Activated T-cell treated with anti-CD3 and anti-CD28 coated beads, Interleukin-2, amount 50 U/mL, for 72 hours (primary cell): ENCODE measurements at places on chromosomes 16 and 17.
A peak's percentile ranks its signal among the peaks of the same experiment; 100 is the strongest.

DNA sequence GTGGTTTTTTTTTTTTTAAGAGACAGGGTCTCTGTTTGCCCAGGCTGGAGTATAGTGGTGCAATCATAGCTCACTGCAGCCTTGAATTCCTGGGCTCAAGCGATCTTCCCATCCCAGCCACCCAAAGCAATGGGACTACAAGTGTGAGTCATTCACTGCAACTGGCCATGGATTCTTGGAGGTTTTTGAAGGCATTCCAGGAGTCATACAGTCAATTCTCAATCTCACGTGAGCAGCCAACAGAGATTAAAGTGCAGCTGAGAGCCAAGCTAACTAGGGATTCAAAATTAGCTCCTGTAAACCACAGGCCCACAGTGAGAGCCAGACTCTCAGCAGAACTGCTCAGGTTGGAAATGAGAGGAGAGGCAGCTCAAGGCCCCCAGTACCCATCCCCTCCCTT, 30.2 kb downstream of the XPO6 start:
- no peak for DNase-seq

- no peak for DNase-seq
Measured at GRCh38 chr17:17865035-17865434, 28.2 kb upstream of the SREBF1 start.

DNA sequence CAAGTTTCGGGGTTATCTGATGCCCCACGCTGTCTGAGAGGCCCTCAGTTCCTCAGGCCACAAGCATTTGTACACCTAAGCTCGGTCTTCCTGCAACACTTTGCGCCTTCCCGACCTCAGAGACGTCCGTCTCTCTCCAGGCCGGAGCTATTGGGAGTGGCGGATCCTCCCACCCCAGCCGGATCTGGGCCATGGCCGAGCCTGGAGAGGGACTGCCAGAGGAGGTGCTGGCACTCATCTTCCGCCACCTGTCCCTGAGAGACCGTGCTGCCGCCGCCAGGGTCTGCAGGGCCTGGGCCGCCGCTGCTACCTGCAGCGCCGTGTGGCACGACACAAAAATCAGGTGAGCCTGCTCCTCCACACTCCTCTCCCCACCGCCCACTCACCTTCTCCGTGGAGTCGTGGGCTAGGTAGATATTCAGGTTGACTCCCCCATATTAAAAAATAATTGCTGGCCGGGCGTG, 1.9 kb downstream of the FBXL8 start:
- DNase-seq: no peak

DNA sequence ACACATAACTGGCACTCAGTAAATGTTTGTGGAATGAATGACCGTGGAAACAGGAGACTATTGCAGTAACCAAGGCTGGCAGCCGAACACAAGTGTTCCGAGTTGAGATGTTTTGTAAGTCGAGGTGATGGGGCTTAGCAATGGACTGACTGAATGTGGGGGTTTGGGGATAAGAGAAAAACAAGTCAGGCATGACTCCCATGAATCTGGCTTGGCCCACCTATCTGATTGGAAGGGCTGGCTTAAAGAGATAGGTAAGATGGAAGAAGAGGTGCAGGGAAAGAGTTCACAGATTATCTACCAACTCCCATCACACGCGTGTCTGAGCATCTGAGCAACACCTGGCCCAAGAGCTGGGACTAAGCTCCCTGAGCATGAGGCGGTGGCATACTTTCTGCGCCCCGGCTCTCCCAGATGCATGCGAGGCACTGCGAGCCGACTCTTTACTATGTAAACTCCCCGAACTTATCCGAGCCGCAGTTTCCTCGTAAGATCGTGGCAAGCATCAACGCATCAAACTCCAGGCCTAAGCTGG, 539 bp downstream of the IFT20 start:
- DNase-seq: no peak

- DNase-seq: no peak
Measured at GRCh38 chr17:46930051-46930450, 7.1 kb downstream of the GOSR2 start.

DNA sequence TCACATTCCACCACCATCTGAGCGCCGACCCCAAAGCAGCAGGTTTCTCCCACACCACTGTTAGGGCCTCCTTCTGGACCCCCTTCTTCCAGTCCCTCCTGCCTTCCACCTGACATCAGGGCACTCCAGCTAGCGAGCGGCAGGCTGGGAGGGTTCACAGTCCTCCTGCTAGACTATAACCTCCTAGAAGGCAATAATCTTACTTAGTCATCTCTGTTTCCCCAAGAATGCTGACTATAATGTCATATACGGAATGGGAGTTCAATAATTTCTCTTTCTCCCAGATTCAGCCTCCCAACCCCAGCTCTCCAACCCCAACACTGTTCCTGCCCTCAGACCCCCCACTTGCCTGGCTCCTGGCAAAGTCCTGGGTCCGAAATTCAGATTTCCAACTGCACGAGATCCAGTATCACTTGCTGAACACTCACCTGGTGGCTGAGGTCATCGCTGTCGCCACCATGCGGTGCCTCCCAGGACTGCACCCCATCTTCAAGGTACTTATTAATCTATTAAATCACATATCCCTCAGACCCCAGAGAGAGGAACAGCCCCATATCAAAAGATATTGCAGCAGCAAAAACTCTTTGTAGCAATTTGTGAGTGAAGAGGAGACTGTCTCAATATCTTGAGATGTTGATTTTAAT, 5.6 kb downstream of the ALOX12 start:
- no peak for DNase-seq

GRCh38 chr17:7046127-7046724, 2.3 kb upstream of the SLC16A11 start:
- peak; percentile 43 for DNase-seq

- no peak for DNase-seq
Measured at GRCh38 chr17:63066158-63066813, 100.3 kb downstream of the TANC2 start.

- DNase-seq: peak; percentile 43
Measured at GRCh38 chr16:87826798-87827587, 42.3 kb downstream of the SLC7A5 start.

DNA sequence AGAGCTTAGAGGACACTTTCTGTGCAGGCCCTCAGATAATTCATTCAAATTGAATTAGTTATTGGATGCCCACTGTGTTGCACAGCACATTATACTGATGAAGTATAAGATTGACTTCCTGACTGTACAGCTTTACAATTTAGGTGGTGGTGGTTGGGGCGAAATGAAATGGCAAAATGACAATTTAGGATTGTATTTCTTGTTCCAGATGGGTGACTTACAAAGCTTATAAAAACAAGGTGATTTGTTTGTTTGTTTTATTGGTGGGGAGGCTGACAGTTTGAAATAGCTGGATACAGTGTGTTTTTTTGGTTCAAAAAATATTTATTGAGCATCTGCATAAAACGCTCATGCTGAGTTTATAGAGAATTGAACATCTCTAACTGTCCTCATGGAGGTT, 1.6 kb downstream of the MAP2K4 start:
- no peak for DNase-seq

- DNase-seq: no peak
Measured at GRCh38 chr17:73205459-73205961, 12.7 kb downstream of the COG1 start.

DNA sequence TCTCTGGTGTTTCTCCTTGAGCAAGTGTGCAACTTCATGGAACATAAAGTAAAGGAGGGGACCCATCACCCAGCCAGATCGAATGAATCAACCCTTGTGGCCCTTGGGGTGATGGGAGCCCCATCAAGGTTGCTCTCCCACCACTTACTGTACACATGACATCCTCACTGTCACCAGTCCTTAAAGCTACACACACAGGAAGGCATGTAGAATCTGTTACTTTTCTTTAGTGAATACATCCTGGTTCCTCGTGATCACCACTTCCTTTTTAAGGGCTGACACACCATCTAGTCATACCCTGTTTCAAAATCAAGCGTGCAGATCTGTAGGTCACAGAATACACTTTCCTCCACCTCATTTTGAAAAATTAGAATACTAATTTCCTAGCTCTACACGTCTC, 22.6 kb upstream of the MPHOSPH6 start:
- DNase-seq: peak; percentile 52

DNA sequence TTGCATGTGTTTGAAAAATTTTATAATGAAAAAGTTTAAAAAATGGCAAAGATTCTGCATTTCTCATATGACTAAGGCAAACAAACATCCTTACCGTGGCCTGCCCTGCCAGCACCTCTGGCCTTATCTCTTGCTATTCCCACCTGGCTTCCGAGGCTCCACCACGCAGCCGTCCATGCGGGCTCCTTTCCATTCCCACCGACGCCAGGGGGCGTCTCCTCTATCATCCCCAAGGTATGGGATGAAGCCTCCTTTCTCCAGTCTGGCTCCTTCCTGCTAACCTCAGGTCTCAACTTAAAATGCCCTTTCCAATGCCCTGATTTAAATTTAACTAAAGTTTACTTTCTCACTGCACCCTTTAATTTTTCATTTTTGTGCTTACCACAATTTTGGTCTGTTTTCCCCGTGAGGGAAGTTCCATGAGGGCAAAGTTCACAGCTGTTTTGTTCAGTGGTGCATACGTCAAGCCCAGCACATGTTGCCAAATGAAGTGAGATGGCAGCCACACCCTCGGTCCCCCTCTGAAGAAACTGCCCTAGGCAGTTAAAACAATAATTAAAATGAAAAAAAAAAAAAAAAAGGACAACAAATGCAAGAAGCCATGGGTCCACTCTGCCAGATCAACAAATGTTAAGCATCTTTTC, 13.3 kb upstream of the SDK2 start:
- peak; percentile 20 for DNase-seq

DNA sequence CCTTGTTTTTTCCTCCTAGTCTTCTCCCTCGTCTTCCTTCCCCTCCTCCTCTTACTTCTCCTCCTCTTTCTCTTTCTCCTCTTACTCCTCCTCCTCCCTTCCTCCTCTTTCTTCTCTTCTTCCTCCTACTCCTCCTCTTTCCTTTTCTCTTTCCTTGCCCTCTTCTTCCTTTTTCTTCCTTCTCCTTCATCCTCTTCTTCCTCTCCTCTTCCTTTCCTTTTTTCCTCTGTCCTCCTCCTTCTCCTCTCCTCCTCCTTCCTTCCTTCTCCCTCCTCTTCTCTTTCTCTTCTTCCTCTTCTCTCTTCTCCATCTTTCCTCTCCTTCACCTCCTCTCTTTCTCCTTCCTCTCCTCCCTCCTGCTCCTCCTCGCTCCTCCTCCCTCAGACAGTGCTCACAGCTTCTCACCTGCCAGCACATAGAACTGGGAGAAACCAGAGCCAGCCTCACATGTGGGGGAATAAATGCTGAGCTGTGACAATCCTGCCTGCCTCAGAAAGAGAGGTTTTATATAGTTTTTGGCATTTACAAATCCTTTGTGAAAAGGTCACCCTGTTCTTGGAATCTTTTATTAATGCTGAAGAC, 84.3 kb upstream of the NLRP1 start:
- no peak for DNase-seq

DNA sequence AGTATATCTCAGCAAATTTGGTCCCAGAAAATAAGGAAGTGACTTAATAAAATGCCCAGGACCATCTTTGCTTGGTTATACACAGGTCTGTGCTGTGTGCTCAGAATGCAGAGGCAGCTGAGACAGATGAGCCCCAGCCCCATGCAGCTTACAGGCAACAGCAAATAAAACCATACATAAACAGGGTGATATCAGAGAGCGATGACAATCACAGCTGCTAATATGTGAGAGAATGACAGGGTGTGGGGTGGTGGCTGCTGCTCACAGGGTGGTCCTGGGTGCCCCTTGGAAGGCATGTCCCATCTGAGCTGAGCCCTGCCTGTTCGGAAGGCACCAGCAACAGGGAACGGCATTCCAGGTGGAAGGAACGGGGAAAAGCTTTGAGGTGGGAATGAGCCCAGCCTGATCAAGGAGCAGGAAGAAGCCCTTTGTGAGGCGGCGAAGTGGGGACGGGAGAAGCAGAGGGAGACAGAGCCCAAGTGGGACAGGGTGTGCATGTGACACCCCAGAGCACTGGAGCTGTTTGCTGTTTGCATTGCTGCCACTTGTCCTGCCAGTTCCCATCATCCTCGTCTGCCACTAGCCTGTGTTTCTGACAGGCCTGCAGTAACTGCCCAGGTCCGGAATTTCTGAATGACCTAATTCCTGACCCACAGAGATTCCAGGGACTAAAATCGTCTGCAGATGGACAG, 150.5 kb downstream of the KATNIP start:
- DNase-seq: no peak

- DNase-seq: no peak
Measured at GRCh38 chr16:61371881-61372280, 664.4 kb downstream of the CDH8 start.

DNA sequence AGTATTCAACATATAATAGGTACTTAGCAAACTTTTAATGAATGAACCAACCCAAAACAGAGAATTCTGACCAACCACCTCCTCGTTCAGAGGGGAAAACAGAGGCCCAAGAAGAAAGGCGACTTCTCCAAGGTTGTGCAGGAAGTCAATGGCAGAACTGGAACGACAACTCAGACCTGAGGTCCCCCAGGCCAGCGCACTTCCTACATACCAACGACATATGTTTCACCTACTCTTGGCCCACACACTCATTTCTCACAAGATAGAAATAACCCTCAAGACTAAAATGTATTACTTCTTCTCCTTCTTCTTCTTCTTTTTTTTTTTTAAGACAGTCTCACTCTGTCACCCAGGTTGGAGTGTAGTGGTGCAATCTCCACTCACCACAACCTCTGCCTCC, 14.4 kb downstream of the CHCT1 start:
- no peak for DNase-seq

DNA sequence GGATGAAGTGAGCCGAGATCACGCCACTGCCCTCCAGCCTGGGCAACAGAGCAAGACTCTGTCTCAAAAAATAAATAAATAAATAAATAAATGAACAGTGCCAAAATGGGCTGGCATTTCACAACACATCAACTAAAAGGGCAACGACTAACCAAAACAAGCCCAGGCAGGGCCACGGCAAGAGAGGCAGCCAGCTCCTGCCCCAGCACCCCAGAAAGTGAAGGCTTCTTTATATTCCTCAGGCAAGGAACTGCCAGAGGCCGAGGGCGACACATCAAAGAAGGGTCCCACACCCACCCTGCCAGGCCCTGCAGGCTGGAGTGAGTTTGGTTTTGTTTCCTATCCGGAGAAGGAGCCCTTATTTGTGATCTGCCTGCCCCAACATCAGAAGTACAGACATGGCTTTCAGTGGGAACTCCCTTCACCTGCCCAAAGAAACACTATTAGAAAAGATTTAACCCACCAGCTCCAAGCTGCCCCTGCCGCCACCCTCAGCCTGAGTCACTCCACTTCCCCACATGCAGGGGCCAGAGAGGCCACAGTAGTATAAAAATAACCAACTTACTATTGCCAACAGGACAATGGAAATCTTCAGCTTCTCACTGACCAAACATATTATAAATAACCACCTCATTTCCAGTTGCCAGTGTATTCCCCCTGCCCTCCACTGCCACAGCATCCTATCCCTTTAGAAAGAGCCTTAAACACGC, 8.0 kb downstream of the FBXO31 start:
- DNase-seq: no peak

DNA sequence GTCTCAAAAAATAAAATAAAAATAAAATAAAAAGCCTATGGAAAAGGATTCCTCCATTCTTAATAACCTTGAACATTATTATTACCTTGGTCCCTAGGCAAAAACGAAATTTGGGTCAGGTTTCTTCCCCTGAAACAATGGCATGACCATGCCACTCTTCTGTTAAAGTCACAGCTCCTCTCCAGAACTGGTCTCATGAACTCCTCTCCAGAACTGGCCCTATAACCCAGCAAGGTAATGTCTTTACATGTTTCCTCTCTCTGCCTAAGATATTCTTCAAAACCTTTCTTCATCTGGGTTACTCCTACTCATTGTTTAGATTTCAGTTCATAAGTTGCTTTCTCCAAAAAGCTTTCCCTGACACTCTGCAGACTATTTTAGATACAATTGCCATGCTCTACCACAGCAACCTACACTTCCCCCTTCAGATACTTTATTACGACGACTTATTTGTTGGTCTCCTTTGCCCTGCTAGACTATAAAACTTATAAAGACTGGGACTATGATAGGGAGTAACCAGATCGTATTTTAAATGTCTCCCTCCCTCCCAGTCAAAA, 13.5 kb downstream of the TRIM37 start:
- no peak for DNase-seq
